ENCODE measurements at places on chromosomes 6 and 20. TPM values are rescaled to one million over a fixed set of nuclear protein-coding genes. Genes with fewer than 3 reads are reported as not detected.

GPX5 gene
- total RNA-seq = not detected

GRCh38 chr6:114108119-114109002, 137.4 kb upstream of the HDAC2 start:
- DNase-seq = peak; percentile 84

DNA sequence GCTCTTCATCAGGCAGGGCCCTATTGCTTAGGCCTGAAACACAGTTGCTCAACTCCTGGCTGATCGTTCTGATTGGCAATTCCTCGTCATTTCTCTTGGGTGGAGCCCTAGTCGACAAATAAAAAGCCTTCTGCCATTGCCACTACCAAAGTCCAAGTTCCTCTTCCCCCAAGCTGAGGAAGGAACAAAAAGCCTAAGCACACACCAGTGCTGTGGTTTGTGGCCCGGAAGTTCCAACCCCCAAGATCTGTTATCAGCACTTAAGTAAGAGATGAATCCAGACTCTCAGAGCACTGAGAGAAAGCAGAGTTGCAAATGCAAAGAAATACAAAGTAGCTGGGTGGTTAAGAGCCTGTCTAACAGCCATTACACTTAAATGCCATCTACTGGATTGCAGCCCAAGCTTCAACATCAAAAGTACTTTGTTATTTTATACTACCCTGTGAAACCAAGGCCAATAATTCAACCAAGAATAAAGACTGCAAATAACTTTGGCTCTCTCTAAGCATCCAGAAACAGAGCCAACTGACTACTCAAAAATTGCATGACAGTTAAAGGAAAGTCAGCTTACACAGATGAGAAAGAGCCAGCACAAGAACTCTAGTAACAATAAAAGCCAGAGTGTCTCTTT, 1024.0 kb downstream of the GRIK2 start:
- DNase-seq = no peak

R3HDML gene
- not detected for total RNA-seq

AKAP12 gene
- 240 TPM for total RNA-seq

BTNL2 gene
- total RNA-seq = not detected

DNA sequence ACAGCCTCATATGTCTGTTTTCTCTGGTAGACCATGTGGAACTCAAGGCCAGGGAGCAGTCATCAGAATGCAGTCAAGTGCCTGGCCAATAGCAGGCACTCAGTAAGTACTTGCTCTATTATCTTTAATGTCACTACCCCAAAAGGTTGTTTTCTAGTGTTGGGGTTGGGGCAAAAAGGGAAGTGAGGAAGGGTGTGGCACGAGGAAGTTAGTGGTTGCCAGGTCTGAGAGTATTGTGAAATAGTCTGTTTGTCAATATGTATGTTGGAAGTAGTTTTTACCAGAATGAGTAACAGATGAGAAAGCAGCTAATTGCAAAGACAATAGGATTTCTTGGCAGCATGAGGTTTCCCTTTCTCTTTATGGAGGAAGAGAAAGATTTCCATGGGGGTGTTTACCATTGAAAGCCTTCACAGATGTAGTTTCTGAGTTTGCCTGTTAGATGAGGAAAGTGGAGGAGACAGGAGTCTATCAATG, 59.5 kb upstream of the ARMH2 start:
- no peak for DNase-seq

CRYBG1 gene
- 0.15 TPM for total RNA-seq

DNAH8 gene
- not detected for total RNA-seq

DNA sequence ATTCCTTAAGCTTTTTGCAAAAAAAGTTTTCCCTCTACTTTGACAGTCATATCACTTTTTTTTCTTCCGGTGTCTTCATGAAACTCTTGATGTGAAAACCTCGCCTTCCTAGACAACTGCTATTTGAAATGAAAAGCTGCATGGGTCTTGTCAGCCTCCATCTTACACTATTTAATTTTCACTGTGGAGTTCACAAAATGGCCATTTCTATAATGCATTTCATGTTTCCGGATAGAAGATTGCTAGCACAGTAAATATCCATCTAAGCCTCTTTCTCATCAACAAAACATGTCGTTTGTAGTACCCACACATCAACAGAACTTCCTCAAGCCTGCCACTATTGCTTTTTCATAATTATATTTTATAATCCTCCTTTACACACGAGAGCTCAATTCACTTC, 204.9 kb upstream of the ID4 start:
- no peak for DNase-seq

ARFGEF3 gene
- 15.3 TPM for total RNA-seq

GRCh38 chr20:42530191-42530590, 659.5 kb downstream of the PTPRT start:
- DNase-seq = no peak

THEMIS gene
- not detected for total RNA-seq

HLA-DQA1 gene
- not detected for total RNA-seq

OR5V1 gene
- not detected for total RNA-seq

- no peak for DNase-seq
Measured at GRCh38 chr20:32977281-32978008, 26.8 kb downstream of the SUN5 start.

Data from glutamatergic neuron (in vitro differentiated cells).